ENCODE measurements at places on chromosomes 4 and X.

DNA sequence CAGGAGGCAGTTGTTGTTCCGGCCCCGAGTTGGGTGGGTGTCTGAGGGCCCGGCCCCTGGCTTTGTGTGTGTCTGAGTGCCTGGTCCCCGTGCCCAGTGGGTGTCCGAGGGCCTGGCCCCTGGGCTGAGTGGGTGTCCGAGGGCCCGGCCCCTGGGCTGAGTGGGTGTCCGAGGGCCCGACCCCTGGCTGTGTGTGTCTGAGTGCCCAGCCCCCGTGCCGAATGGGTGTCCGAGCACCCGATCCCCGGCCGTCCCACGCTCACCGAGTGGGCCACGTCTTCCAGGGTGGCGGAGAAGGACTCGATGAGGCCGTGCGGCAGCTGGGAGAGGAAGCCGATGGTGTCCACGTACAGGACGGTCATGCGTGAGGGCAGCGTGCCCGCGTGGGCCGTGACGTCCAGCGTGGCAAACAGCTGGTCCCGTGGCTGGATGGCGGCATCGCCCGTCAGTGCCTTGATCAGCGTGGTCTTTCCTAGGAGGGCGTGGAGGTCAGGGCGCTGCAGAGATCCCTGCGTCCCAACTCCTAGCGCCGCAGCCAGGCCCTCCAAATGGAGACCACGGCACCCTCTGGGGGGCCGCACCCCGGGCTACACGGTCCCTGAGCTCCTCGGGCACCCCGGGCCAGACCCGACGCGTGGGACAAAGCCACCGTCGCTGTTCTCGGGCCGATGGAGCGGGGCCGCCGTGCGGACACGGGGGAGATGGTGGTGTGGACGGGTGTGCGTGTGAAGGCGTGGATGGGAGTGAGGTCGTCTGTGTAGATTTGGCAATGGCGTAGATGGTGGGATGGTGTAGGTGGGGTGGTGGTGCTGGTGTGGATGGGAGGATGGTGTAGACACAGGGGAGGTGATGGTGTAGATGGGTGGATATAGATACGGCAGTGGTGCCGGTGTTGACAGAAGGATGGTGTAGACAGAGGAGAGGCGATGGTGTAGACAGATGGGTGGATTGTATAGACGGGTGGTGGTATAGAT lies 7.2 kb downstream of the GTPBP6 start:
- DNase-seq: no peak

- DNase-seq: no peak
Measured at GRCh38 chr4:120517966-120518365, 404.6 kb downstream of the PRDM5 start.

GRCh38 chr4:69330345-69331047 lies 50.2 kb downstream of the UGT2B28 start:
- no peak for DNase-seq

DNA sequence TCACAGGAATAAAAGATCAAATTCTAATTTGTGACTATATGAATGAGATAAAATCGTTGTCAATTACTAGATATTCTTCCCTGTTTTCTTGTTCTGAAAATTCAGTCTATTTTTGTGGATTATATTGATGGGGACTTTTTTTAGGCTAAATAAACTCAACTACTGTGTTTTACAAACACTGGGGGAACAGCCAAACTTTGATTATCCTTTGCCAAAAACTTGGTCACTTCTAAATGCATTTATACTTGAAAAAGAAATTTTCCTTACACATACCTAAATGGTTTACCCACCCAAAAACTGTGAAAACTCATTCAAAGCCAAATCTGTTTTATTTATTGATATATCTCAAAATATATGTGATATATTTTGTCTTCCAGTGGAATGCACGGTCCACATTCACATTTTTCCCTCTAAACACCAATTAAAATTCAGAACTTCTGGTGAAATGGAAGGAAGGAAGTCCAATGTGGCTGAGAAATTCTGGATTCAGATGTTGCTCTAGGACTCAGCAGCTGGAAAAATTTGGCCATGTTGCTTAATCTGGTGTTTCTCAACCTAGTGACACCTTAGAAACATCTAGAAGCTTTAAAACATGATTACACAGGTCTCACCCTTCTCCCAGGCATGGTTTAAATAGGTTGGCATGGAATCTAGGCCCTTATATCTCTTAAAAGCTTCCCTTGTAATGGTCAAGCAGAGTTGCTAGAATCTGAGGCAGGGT lies 28.6 kb upstream of the ARHGAP24 start:
- no peak for DNase-seq

- no peak for DNase-seq
Measured at GRCh38 chr4:133355633-133356032, 206.5 kb downstream of the PCDH10 start.

DNA sequence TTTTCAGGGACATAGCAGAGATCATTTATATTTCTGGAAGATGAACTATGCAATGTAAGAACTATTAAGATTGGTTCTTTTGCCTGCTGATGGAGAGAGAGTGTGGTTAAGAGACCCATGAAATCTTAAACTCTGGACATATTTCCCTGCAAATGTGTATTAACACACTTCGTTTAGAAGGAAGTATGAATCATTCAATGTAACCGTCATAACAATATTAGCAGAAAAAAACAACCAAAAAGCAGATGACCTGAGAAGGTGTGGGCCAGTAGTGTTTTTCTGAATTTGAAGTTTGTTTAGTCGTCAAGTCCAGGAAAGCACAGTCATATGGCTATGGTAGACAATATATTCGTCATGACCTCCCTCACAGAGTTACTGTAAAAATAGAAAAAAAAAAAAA lies 2.5 kb upstream of the TMPRSS11D start:
- no peak for DNase-seq

- DNase-seq: peak; percentile 74
Measured at GRCh38 chr4:139603576-139604410, 47.8 kb upstream of the SETD7 start.

GRCh38 chr4:87525636-87526295 lies 3.4 kb downstream of the SPARCL1 start:
- DNase-seq: no peak

DNA sequence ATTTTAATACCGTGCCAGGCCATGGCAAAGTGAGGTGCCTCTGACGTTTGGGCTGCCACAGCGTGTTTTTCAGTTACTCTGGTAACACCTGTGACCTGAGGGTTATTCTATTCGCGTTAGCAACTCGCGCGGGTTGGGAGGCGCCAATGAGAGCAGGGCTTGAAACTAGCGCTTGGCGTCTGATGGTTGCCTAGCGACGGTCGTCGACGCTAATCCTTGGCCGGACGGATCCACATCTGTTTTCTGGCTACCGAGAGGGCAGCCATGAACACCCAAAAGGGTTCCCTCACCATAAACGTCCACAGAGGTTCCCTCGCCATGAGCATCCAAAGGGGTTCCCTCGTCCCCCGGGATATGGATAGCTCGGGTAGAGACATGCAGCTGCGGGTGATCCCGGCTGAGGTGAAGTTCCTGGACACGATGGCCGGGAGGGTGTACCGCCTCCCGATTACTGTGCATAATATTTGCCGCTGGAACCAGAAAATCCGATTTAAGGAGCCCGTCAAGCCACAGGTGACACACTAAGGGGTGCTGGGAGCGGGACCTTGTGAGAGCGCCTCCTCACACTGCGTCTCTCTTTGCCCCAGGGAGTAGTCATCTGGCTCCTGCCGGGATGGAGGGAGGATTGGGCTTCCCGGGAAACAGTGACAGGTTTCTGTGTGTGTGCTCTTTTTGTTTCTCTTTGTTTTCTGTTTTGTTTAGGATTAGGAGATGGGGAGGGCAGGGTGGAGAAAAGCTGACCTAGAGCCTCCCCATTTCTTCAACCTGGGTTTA lies at the start of gene CFAP47:
Gene CFAP47, plus strand, starts transcription at position 199 of the 774 bp plus-strand sequence. Its CDS starts 66 bp downstream, at position 265.
- DNase-seq: peak; percentile 70
